ENCODE measurements at places on chromosomes 2 and 18.

- DNase-seq, result no peak
These were observed 186.6 kb downstream of the NOL4 start for GRCh38 chr18:34038086-34038485.

DNA sequence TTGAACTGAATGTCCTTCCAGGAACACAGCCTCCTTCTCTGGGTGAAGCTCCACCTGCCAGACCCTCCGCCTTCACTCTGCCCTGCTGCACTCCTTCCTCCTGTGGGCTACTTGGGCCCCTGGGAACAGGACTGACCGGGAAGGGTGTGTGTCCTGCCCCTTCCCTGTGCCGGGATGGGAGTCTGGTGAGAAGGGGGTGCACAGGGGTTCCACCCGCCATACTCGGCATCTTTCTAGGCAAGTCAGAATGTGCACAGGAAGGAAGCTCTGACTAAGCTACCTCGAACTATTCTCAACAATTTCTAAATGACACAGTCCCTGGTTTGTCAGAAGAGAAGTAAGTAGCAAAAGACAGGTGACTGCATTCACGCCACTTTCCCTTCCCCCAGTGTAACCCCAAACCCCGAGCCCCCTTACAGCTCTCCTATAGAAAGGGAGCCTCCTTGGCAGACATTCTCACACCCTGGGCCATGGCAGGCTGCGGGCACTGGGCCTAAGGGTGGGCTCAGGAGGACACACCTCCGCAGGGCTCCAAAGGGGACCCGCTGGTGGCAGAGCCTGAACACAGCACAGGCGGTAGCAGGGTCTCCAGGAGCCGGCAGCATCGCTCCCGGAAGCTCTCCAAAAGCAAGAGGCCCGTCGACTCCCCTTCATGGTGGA is 184.1 kb downstream of the HDAC4 start:
- DNase-seq, result no peak

GRCh38 chr18:28115149-28115550 is 61.8 kb downstream of the CDH2 start:
- DNase-seq, result no peak

DNA sequence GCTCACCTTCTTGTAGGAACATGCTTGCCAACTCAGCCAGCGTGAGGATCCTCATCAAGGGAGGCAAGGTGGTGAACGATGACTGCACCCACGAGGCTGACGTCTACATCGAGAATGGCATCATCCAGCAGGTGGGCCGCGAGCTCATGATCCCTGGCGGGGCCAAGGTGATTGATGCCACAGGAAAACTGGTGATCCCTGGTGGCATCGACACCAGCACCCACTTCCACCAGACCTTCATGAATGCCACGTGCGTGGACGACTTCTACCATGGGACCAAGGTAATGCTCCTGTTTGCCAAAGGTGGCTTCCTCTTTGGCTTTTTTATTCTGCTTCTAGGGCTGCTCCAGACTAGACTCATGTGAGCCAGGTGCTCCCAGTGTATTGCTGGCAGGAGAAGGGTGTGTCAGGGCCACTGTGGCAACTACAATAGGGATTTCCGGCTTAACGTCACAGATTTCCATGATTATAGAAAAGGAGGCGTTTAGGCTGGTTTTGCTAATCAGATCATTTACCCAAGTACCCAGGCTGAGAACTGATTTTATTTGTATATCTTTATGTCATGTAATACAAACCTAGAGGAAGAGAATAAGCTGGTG is 50.6 kb downstream of the DPYSL5 start:
- no peak for DNase-seq

DNA sequence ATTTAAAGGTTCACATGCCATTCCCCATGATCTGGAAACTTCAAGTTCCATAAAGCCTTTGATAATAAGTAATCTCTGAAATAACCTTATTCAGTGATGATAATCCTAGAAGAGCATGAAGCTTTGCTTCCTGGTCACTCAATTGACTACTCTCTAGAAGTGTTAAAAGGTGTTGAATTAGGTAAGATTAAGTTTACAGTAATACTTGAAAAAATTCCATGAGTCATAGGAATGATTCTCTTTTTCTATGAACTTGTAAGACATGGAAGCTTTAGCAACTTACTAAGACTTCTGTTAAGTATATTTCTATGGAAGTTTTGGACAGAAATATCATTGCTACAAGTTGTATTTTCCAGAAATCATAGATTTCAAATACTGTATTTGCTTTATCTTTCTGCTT is 100.6 kb downstream of the MYO1B start:
- DNase-seq, result no peak

- peak; percentile 24 for DNase-seq
These were observed 29.0 kb downstream of the SESTD1 start for GRCh38 chr2:179235463-179236108.

GRCh38 chr2:148680462-148680861 is 35.9 kb downstream of the EPC2 start:
- no peak for DNase-seq

GRCh38 chr2:126774761-126775160 is 118.8 kb downstream of the GYPC start:
- no peak for DNase-seq

DNA sequence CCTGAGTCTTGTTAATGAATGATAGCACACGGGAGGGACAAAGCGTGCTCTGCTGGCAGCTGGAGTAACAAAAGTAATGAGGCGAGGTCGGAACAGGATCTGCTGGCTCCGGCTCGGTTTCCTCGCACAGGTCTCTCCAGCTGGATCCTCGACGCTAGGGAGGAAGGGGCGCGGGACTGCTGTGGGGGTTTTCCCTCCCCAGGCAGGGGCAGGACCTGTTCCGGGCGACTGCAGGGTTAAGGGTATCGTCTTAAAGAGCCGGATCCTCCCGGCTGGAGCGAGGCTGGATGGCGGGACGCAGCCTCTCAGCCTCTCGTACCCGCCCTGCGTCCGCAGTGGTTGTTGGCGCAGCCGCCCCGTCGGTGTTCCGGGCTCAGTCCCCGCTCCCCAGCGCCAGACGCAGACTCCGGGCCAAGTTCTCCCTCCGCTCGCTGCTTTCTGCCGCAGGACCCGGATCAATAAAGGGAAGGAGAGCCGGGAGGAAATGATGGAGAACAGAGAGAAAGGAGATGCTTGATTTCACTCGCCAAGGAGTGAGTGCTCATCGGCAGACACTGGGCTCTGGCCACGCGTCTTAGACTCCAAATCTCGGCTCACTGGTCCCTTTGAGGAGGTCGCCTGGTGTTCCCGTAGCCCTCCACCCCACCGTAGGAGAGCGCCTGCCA is 1.1 kb upstream of the LIPG start:
- DNase-seq, result peak; percentile 37

- no peak for DNase-seq
These were observed 1082.5 kb upstream of the GYPC start for GRCh38 chr2:125573432-125573831.

Data from NCI-H510A (cell line).